ENCODE measurements at places on chromosomes 12 and 14.

GRCh38 chr14:101839236-101839635 lies 77.7 kb downstream of the PPP2R5C start:
- DNase-seq: no peak

DNA sequence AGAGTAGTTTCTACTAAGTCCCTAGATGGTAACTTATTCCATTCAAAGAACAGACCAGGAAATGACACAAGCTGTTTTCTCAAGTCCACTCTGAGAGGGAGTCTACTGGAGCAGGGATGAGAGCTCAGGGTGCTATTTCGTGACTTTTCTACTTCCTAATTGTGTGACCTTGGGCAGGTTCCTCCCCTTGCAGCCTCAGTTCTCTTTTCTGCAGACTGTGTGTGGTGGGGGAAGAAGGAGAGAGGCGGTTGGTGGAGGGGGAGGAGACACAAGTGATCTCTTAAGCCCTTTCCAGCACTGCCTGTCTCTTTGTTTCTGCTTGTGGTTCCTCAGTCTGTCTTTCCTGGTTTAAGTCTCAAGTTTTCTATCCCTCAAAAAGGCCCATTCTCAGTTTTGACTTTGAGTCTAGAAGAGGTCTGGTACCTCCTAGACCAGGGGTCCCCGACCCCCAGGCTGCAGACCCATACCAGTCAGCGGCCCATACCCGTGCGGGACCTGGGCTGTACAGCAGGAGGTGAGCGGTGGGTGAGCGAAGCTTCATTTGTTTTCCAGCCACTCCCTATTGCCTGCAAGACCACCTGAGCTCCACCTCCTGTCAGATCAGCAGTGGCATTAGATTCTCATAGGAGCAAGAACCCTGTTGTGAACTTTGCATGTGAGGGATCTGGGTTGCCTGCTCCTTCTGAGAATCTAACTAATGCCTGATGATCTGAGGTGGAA lies 10.7 kb downstream of the FGF6 start:
- DNase-seq: no peak

- no peak for DNase-seq
Observed at GRCh38 chr12:2639020-2639298, 155.8 kb upstream of the FKBP4 start.

- no peak for DNase-seq
Observed at GRCh38 chr12:88084210-88084609, 55.0 kb upstream of the C12orf50 start.

DNA sequence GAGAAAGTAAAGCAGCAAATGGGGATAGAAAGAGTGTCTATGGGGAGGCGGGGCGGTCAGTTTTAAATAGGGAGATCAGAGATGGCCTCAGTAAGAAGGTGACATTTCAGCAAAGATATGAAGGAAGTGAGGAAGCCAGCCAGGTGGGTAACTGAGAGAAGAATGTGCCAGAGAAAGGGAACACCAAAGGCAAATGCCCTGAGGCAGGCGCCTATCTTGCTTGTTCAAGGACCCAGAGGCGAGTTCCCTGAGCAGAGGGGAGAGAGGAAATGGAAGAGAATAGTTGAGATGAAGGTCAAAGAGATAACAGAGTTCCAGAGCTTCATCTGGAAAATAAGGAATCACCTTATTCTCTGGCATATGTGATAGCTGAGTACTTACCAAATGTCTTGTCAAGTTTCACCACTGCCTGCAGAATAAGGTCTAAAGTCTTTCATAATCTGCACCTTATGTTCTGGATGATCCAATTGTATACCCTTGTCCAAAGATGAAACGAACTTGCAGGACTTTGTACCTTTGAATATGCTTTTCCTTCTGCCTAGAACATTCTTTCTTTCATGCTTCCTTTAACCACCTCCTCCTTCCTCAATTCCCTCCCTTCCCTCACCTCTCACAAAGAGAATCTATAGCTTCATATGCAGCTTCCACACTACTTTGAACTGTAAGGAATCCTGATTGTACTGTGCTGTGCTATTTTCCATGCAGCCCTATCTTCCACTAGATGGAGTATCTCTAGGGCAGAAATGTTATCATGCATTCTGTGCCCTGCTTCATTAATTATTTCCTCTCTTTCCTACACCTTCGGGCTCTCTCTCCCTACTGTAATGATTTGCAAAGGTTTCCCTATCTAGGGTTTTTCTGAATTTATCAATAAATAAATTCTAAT lies 38.5 kb downstream of the GNPTAB start:
- no peak for DNase-seq

DNA sequence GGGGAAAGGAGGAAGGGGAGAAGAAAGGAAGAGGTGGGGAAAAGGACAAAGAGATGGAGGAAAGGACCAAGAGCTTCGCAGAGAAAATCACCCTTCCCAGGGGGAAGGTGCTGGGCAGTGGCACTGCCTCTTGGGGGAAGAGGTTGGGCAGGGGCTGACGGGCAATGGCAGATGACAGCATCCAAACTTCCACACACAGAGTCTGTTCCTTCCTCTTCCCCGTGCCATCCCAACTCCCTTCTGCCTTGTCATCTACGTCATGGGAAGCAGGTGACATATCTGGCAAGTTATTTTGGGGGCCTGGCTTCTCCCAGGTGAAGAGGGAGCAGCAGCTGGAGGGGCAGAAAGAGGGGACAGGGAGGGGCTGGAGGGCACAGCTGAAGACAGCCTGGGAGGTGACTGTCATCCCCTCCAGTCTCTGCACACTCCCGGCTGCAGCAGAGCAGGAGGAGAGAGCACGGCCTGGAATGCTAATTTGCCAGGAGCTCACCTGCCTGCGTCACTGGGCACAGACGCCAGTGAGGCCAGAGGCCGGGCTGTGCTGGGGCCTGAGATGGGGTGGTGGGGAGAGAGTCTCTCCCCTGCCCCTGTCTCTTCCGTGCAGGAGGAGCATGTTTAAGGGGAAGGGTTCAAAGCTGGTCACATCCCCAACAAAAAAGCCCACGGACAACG lies 43.9 kb upstream of the IQSEC3 start:
- no peak for DNase-seq

DNA sequence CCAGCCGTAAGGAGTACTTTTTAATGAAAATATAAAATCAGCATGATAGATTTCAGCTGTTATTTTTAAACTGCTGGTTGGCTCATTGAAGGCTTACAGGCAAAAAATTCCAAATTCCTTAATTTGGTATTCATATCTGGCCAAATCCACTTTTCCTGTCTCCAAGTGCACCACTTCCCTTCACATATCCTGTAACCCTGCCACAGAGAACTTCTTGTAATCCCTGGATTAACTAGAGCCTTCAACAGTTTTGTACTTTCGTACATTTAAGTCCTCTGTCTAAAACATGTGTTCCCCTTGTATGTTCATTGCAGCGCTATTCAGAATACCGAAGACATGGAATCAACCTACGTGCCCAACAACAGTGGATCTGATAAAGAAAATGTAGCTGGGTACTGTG lies 9.6 kb downstream of the PUS7L start:
- no peak for DNase-seq

- no peak for DNase-seq
Observed at GRCh38 chr12:106498056-106498455, 84.7 kb upstream of the RFX4 start.

- DNase-seq: no peak
Observed at GRCh38 chr14:36455241-36455627, 64.8 kb downstream of the NKX2-1 start.
